ENCODE measurements at places on chromosomes 5 and 9.

- DNase-seq = no peak
These were observed 88.7 kb downstream of the ITGA1 start for GRCh38 chr5:52876456-52876855.

DNA sequence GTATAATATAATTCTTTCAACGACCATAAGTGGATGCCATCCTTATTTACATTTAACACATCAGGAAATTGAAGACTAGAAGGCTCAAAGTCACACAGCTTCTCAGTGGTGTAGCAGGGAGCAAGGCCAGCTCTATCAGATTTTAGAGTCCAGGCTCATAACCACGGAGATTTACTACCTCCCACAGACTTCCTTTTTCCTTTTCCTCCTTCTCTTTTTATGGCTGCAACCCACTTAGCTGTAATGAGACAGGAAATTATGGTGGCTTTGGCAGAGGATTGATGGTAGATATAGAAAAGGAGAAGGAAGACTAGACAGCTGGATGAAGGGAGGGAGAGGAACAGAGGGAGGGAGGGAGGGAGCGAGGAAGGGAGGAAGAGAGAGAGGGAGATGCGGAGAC, 47.4 kb downstream of the SPEF2 start:
- no peak for DNase-seq

GRCh38 chr9:81549500-81550206, 139.7 kb downstream of the TLE1 start:
- DNase-seq = no peak

DNA sequence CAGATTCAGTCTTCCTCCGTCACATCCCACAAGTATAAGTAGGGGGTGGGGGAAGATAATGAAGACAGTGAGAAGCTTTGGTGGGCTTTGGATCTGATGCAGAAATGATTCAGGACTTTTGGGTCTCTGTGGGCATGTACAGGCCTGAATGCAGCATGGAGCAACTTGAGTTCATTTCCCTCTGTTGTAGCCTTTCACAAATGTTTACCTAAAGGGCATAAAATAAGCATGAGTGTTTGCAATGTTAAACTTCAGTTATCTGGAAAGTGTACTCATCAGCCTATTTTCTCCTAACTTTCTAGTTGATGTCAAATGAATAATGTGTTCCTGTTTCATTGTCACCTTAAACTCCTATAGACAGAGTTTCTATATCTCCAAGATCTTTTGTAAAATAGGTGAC, 39.3 kb downstream of the GARNL3 start:
- no peak for DNase-seq

- DNase-seq = no peak
These were observed 120.0 kb downstream of the C5orf15 start for GRCh38 chr5:133848341-133848811.

GRCh38 chr9:76626141-76626540, 138.1 kb upstream of the PCA3 start:
- DNase-seq = no peak

DNA sequence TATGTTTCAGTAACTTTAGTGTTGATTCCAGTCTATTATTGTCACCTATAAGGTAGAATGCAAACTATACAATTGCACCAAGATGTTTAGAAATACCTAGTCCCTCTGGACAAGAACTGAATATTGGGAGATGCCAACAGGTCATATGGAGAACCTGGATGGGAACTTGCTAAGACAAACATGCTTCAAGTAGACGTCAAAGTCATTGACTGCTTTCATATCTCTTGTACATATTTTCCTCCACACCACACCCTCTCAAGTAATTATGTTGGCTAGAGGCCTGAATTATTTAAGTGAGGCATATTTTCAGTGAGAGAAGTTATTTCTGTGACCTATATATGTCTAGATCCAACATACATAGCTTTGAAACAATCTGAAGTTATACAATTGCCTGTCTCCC, 453.3 kb downstream of the ELAVL2 start:
- DNase-seq = no peak

- DNase-seq = no peak
These were observed 21.0 kb upstream of the TLX3 start for GRCh38 chr5:171288066-171288465.

- no peak for DNase-seq
These were observed 21.0 kb upstream of the VDAC1 start for GRCh38 chr5:134025786-134026185.

- no peak for DNase-seq
These were observed 56.8 kb upstream of the CPEB4 start for GRCh38 chr5:173831196-173831914.

DNA sequence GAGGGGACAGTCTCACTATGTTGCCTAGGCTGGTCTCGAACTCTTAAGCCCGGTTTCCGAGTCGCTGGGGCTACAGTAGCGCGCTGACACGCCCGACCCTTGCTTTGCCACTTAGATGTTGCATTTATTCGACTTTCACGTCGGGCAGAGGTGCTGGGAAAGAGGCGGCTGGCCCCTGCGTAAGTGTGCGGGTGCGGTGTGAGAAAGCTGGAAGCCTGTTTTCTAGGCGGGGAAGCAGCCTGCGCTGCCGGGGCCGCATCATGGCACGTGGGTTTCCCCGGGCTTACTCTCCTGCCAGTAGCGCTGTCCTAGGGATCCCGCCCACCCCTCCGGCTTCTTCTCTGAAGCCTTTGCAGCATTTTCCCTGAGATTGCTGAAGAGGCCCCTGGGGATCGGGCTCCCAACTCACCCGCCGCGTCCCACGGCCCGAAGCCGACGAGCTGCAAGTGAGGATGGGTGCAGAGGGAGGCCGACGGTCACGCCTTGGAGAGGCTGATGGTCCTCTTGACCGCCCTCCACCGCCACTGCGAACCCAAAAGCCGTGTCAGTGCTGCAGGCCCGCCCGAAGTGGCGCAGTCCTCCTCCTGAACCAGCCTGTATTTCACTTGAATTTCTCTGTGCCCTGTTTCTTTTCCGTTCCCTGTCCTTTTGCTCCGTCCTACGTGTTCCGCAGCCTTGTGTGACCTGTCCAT, 5.8 kb upstream of the TRIM41 start:
- DNase-seq = no peak

- DNase-seq = no peak
These were observed 24.3 kb upstream of the KCNIP1 start for GRCh38 chr5:170479484-170479883.

DNA sequence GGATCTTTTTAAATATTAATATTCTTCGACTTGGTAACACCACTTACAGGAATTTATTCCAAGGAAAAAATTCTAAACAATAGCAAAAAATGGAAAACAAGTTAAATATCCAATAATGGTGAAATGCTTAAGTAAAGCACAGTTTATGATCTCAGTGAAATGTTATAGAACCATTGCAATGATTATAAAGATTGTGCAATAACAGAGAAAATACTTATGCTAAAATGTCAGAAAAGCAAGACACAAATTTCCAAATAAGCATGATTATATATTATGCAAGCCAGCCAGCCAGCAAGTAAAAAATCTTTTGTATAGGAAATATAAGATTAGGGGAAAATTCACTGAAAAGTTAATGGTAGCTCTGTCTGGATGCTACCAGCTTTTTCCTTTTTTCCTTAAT, 102.7 kb upstream of the EFNA5 start:
- no peak for DNase-seq

DNA sequence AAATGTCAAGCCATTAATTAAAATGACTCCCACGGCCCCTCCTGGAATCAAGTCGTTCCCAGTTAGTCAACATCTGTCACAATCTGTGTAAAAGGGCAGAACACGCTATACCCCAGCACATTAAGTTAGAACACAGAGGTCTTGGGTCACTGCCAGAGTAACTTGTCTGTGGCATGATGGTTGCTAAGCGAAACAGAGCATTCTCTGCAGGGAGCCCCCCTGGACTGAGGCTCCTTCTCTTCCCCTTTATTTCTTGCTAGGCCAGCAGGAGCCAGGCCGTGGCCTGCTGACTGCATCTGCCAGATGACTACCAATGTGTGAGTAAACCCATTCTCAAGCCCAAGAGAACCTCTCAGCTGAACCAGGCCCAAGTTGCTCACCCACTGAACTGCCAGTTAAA, 51.9 kb upstream of the ZBED3 start:
- no peak for DNase-seq

DNA sequence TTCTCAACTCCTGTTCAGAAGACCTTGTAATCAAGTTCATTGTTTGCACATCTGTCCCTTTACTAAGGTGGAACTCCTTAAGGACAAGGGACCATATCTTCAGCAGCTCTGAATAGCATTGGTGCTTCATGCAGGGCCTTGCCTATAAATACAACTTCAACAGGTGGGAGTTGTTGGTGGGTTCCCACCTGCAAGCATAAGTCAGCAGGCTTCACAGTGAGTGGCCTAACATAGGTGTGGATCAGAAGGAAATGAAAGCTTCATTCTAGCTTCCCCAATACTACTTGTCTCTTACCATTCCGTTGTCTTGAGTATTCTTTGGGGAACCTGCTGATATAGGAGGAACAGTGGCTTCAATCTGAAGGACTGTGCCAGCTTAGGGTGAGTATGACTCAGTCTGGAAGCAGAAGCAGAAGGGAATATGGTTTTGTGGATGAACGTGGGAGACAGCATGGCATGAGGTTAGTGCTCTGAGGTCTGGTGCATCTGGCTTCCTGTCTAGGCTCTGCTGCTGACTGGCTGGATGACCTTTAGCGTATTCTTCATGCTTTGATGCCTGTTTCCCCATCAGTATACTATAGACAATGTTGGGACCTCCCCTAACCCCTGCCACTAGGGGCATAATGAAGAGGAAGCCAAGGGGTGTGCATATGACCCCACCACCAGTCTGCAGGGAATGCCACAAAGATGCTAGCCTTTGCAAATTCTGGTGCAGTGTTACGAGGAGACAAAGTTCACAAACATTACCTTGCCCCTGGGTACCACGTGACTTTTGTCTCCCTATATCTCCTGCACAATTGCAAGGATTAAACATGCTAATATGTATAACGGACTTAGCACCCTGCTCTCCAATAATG, 192.3 kb downstream of the PALM2AKAP2 start:
- no peak for DNase-seq

DNA sequence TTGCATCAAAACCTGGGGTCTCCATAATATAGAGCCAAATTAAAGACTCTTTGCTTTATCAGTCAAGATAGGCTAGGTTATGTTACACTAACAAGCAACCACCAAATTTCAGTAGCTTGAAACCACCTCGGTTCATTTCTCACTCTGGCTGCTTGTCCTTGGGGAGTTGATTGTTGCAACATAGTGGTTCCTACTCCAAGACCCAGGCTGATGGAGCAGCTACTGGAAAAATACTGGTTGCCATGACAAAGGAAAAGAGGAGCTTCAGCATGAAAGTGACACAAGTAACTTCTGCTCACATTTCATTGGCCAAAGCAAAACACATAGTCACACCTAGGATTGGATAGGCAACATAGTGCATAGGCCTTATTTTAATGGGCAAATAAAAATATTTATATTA, 18.5 kb upstream of the RCL1 start:
- DNase-seq = no peak
